Esophagus squamous epithelium (tissue), 5 donors: ENCODE measurements at places on chromosomes 16 and 17. TPM values are rescaled to one million over a fixed set of nuclear protein-coding genes. Genes with fewer than 3 reads are reported as not detected.

DNA sequence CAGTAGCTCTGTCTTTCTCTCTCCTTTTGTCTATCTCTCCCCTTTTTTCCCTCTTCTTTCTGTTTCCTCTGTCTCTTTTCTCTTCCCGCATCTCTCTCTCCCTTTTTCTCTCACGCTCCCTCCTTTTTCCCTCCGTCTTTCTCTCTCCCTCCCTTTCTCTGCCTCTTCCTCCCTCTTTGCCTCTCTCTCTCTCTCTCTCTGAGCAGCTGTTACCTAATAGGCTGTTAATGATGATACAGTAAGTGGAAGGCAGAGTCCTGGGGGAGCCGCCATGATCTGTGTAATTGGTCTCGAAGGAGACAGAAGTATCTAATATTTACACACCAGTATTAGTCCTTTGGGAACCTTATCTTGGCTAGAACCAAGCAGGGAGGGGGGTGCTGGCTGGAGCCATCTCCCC is 136.1 kb upstream of the CIBAR2 start:
- DNase-seq = no peak

DNA sequence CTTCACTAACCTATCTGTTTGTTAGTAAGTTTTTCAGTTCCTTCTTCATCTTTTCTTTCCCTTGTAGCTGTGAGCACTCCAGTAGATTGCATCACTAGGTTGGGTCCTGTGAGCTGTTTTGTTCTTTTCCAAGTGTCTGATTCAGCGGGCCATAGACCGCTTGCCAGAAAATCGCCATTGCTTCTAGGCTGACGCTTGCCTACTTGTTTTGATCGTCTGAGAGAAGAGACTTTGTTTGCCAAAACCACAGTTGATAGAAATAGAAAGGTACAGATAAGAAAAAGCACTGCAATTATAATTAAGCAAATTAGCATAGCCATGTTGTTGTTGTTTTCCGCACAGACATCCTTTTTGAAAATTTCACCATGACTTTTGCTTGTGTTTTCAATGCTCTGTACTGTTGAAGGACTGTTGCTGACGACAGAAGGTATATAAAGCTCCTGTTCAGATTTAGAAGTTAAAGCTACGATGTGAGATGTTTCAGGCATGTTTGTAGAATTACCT is 3.1 kb downstream of the EVI2A start:
- DNase-seq = no peak

DNA sequence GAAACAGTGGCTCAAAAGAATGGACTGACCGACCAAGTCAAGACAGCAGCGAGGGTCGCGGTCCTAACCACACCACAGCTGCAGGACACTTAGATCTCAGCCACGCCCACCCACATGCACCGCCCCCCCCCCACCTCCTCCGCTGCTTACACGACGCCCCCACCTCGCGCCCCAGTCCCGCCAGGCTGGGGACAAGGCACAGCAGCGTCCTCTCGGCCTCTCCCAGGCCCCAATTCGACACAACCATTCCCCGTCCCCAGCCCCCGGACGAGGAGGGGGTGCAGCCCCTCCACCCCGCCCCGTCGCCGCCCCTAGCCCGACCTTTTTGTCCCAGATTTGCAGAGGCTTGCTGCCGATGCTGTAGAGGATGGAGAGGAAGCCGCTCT is 477 bp downstream of the CFAP20 start:
- DNase-seq = no peak

- no peak for DNase-seq
Observed at GRCh38 chr17:57881783-57882351, 32.0 kb upstream of the MRPS23 start.

Gene KCNJ18
- not detected for total RNA-seq
